ENCODE measurements at places on chromosomes 4 and X. TPM values are rescaled to one million over a fixed set of nuclear protein-coding genes. Genes with fewer than 3 reads are reported as not detected.

DNA sequence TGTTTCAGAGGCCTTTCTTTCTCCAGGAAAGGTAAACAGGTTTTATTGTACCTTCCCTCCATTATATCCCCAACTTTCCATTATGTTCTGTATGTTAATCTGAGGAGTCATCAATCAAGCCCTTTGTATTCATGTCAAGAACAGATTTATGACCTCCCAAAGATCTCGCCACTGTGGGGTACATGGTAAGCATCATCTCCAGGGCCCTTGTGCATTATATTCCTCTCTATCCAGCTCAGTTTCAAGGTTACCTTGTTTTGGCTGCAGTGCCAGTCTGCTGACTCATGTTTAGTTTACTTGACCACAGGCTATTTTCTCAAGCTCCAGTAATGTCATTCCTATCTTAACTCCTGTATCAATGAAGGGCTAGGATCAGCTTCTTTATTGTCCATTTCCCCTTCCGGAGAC is 125.1 kb upstream of the FRMPD4 start:
- no peak for DNase-seq

DNA sequence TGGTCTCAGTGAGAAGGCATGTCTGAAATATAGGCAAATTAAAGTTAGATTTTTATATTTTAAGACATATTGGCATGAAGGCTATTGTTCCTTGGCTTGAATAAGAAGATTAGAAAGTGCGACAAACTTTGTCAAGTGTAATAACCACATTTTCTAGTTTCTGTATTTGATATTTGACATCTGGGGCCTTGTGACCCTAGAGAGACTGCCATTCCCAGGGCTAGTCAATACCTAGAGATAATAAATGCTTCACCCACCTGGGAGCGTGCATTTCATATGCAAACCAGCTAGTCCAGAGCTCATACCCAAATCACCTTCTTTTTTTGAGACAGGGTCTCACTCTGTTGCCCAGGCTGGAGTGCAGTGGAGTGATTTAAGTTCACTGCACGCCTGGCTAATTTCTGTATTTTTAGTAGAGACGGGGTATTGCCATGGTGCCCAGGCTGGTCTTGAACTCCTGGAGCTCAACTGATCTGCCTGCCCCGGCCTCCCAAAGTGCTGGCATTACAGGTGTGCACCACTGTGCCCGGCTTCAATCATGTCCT is 62.6 kb downstream of the COQ2 start:
- DNase-seq, result peak; percentile 93

DNA sequence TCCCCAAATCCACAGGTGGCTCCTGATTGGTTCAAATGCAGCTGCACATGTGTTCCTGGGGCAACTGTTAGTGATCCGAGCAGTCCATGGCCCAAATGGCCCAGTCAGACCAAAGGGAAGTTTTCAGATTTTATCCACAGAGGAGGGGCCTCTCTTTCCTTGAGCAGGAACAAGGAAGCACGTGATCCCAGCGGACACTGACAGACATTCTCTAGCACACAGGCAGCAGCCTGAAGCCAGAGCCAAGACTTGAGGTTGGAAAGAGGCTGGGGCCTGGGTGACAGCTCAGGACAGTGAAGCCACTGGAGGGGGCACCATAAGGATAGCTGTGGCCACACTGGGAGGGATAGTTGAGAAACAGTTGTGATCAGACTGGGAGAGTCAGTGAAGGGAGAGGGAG is 3.5 kb upstream of the ZFP92 start:
- no peak for DNase-seq

GRCh38 chrX:112766774-112767173 is 73.9 kb downstream of the AMOT start:
- DNase-seq, result no peak

GRCh38 chr4:40205259-40206198 is 8.7 kb downstream of the RHOH start:
- peak; percentile 96 for DNase-seq

GRCh38 chr4:55539658-55540057 is 7.1 kb downstream of the CLOCK start:
- DNase-seq, result no peak

- DNase-seq, result no peak
Observed at GRCh38 chr4:17690135-17690534, 75.7 kb downstream of the MED28 start.

GRCh38 chrX:150913511-150913910 is 15.0 kb upstream of the CD99L2 start:
- no peak for DNase-seq

DNA sequence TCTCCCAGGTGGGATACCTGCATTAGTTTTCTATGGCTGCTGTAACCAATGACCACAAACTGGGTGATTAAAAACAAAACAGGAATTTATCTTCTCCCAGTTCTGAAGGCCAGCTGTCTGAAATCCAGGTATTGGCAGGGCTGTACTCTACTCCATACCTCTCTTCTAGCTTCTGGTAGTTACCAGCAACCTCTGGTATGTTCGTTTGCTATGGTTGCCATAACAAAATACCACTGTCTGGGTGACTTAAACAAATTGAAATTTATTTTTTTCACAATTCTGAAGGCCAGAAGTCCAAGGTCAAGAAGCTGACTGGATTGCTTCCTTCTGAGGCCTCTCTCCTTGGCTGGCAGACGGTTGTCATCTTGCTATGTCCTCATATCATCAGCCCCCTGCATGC is 642.1 kb upstream of the TENM3 start:
- DNase-seq, result no peak

- no peak for DNase-seq
Observed at GRCh38 chr4:88706574-88706973, 8.9 kb upstream of the NAP1L5 start.

GRCh38 chrX:103311399-103311780 is 600 bp upstream of the BEX2 start:
- no peak for DNase-seq

DNA sequence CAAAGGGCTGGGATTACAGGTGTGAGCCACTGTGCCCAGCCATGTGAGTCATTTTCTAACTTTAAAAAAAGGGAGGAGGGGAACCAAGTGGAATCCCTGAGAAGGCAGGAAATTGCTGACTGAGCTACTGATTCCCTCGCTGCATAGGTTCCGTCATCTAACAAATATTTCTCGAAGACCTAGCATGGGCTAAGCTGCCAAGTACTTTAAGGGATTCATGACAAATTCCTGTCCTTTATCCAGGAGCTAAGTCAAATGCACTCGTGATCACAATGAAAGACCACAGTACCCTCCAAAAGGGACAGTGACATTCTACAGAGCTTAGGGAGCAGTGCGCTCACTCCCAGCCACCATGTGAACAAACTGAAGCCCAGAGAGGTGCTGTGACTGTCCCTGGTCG is 33.2 kb upstream of the MAN2B2 start:
- no peak for DNase-seq

DNA sequence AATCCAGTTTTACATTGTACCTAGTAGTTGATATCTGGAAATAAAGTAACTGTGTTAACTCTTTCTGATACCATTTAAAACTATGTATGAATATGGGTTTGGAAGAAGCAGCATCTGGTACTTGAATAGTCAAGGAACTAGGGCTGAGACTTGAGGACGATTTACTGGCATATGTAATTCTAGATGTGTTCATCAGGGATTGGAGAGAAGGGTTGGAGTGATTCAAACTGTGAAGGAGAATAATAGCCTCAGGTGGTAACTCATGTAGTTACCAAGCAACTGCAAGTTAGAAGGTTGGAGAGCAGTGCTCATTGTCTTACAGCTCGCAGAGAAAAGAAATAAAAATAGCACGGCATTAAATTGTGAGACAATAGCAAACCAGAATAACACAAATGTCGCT is 29.5 kb upstream of the TXLNG start:
- no peak for DNase-seq

DNA sequence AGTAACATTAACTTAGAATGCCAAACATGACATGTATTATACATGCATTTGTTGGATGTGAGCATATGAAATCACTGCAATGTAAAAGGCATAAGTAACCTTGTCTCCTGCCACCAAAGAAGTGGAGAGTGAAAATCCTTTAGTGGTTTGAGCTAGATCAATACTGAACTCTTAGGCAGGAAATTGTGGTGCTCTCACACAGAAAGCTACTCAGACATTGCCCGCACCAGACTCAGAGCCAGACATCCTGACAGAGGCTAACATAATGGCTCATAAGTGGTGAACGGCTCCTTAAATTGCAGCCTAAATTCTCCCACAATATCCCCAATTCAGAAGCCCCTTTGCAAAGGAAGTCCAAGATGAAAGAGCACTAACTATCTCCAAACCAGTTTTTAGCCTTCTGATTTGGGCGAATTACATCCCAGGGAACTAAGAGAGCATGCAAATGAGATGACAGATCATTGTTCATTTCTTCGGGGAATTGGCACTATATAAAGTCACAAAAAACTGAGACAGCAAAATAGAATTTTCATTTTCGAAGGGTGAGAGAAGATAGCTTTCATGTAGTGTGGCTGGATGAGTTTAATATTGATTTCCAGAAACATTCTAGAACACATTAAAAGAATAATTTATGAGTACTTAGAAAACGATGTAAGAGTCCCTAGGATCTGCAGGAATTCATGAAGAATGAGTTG is 233.6 kb upstream of the RPS6KA3 start:
- DNase-seq, result no peak

GRCh38 chrX:130604882-130605281 is 203.1 kb downstream of the RBMX2 start:
- DNase-seq, result no peak

- no peak for DNase-seq
Observed at GRCh38 chr4:122783301-122784215, 43.1 kb upstream of the FGF2 start.

- DNase-seq, result no peak
Observed at GRCh38 chr4:6384541-6384940, 87.9 kb downstream of the PPP2R2C start.

- no peak for DNase-seq
Observed at GRCh38 chr4:36772154-36772516, 472.4 kb upstream of the NWD2 start.

DNA sequence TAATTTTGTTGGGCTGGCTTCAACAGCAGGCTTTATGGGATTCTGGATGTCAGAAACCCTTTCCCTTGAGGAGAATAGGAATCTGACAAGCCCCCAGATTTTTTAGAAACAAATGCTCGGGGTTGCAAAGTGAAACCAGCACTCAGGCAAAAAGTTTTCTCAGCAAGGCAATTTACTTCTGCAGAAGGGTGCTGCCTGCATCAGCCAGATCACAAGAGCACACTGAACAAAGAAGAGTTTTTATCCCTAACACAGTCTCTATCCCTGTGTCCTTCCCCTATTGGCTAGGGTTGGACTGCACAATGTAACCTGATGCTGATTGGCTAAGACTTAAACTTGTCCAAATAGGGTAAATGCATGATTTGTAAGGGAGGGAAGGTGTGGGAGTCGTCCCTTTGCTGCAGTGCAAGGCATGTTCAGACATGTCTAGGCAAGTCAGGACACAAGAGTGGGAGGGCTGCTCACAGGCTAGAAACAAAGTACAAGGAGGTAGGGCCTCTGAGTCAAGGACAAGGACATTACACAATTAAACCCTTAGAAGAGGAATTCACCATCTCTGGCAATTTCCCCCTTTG is 175.8 kb downstream of the CCNG2 start:
- DNase-seq, result no peak

GRCh38 chr4:38560768-38561558 is 103.0 kb upstream of the KLF3 start:
- DNase-seq, result peak; percentile 54

DNA sequence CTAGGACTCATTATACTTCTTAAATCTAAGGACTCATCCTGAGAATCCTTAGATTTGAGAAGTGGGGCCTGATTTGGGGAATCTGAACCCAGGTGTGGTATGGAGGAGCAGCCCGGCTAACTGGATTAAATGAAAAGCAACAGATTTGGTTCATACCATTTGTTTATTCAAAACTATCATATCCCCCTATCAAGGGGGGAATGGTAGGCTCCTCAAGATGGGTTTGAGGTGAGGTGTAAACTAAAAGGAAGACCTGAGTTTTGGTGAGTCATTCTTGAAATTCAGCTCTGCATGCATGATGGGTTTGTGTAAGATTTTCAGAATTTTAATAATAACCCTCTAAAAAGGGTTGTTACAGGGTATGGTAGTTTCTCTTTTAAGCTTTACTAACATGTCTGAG is 53.4 kb downstream of the CASP6 start:
- DNase-seq, result peak; percentile 56

- DNase-seq, result no peak
Observed at GRCh38 chrX:74248889-74249288, 55.1 kb upstream of the ZCCHC13 start.

DNA sequence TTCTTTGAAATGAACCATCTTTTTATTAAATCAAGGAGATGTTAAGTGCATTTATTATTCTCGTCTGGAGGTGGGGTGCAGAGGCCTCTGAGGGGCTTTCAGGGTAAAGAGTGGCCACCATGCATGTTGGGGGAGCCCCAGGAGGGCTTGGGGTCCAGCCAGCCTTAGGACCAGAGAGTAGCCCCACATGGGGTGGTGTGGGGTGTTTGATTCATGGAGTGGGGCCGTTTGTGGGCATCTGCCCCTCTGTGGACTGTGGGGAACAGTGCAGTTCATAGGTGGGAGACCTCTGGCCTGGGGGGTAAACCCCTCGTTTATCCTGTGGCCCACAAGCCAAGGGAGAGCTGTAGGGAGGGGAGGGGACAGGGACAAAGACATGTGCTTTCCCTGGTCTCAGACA is 26.9 kb downstream of the HTRA3 start:
- no peak for DNase-seq

DNA sequence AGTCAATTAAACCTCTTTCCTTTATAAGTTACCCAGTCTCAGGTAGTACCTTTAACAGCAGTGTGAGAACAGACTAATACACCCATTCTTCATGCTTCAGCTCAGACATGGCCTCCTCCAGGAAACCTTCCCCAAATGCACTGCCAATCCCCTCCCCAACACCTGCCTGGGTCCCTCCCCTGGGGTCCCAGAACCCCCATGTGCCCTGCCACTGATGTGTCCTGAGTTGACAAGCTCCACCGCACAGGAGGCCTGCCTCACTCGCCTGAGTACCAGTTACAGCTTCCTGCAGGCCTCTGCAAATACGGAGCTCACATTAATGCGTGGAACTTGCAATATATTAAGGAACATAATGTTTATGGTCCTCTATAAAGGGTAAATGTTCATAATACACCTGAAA is 34.9 kb upstream of the CRMP1 start:
- no peak for DNase-seq

Gene ZAR1
- total RNA-seq, result not detected

Gene SORBS2
- 0.90 TPM for total RNA-seq

Gene ACE2
- not detected for total RNA-seq

Gene FGA
- 2.8 TPM for total RNA-seq

Gene ANXA10
- not detected for total RNA-seq

Gene YIPF7
- total RNA-seq, result not detected

Gene SHISA3
- total RNA-seq, result 6.3 TPM

Gene CFI
- 0.32 TPM for total RNA-seq

Gene CXorf65
- total RNA-seq, result 4.0 TPM

Gene SUPT20HL1
- total RNA-seq, result not detected

Gene XG
- not detected for total RNA-seq

Gene PPP2R2C
- 0.13 TPM for total RNA-seq

Gene NWD2
- not detected for total RNA-seq
